ENCODE measurements at places on chromosomes 5 and 9.

DNA sequence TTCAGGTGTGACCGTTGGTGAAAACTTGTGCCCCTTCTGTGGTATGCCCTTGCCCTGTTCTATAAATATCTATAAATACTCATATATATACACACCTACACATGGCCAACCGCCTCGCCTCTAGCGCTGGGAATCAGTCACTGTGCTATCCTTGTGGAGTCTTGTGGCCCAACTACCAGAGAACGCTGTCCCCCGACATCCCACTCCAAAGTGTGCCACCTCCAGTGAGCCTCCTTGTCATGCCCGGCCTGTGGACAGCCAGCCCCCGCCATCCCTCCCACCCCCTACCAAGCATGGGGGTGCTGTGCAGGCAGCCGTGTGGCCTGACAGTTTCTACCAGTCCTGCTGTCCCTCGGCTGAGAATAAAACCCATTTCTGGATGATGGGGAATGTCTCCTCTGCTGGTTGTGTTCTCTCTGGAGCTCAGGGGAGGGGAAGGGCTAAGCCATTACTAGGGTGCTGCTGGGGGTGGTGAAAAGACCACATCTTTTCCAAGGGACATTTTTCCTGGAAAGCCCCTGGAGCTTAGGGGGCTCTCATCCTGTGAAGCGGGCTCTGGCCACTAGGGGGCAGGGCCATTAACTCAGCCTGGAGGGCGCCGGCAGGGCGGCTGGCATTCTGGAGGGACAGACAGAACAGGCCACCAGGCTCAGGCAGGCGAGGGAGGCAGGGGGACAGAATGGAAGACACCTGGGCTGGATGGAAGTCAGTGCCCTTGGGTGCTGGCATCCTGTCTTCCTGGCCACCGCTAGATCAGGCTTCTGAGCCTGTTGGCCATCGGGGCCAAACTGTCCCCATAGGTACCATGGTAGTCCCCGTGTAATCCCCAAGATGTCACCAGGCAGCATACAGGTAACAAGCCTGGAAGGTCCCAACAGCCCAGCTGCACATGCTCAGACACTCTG lies 20.7 kb downstream of the GOLGA2 start:
- peak; percentile 47 for DNase-seq

GRCh38 chr9:93235300-93235960 lies 51.5 kb downstream of the WNK2 start:
- DNase-seq = no peak

DNA sequence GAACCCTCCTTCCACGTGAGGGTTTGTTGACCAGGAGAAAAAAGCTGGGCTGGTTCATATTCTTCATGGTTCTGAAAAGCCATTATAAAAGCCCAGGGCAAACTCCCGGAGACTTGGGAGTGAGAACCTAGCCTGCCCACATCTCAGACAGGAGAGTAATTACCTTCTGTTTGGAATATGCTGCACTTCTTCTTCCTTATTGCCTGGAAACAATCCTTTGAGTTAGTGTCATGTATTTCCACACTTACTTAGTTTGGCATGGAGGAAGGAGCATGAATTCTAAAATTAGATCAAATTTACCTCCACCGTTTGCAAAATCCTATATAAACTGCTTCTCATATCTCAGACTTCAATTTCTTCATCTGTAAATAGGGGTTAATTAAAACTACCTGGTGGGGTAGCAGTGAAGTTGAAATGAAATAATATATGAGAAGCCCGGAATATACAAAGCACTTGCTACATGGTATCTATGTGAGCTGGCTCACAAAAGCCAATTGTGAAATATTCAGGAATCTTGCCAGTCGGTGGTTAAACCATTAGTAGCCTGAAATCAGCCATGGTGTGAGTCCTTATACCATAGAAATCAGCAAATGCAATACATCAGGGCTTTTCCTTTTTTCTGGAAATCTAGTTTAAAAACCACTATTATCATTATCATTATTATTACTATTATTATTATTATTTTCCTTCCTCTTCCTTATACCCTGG lies 140.0 kb upstream of the RAD23B start:
- peak; percentile 26 for DNase-seq

- no peak for DNase-seq
Measured at GRCh38 chr5:95191330-95191729, 93.6 kb downstream of the MCTP1 start.

GRCh38 chr5:34008802-34009201 lies 952 bp upstream of the AMACR start:
- no peak for DNase-seq

- no peak for DNase-seq
Measured at GRCh38 chr9:133702798-133703590, 35.2 kb downstream of the SARDH start.

DNA sequence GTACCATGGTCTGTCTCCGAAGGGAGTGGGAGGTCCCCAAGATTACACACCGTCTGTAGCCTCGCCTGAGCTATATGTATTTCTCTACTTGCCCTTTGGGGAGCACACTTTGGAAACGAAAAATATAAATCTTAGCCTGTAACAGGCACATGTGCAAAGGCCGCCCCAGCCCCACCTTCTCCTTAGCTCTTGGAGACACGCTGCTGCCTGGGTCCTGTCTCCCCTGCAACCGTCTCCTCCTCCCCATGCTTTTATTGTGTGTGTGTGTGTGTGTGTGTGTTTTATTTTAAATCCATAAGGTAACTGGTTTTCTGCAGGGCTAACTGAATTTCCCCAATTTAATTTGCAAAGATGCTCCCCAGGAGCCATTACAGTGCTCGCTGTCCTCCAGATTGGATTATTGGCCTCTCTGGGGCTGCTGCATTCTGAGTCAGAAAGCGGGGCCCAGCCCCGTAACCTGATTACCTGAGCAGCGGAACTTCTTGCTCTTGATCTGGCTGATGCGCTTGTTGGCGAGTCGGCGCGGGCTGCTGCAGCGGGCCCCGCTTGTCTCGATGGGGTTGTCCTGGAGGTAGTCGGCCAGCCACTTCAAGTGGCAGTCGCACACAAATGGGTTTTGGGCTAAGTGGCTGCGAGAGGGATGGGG lies 193.3 kb upstream of the PANK3 start:
- no peak for DNase-seq

Data from epithelial cell of esophagus (primary cell).